ENCODE measurements at places on chromosomes 11 and 22.

DNA sequence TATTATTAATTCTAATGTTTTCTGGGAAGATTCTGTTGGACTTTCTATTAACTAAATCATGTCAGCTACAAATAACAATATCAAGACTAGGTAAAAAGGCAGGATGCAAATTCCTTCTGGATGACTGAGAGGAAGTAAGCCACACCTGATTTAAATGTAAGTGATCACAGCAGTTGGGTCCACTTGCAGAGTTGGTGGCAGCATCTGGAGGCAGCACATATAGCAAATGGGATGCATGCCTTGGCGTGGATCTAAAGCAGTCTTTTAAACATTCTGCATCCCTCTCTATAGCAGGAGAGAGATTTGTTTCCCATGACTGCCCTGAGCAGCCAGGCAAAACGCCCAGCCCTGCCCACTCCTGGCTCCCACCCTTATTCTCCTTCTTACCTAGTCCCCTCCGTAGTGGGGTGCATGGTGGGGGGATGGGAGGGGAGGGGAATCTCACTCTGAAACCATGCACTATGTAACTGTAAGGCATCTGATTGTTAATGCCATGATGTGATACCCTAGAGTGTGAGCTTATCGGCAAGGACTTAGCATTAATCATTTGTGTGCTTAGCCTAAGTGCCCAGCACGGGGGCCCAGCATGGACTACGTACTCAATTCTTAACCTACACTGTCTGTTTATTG is 130.3 kb downstream of the EFCAB6 start:
- no peak for DNase-seq

DNA sequence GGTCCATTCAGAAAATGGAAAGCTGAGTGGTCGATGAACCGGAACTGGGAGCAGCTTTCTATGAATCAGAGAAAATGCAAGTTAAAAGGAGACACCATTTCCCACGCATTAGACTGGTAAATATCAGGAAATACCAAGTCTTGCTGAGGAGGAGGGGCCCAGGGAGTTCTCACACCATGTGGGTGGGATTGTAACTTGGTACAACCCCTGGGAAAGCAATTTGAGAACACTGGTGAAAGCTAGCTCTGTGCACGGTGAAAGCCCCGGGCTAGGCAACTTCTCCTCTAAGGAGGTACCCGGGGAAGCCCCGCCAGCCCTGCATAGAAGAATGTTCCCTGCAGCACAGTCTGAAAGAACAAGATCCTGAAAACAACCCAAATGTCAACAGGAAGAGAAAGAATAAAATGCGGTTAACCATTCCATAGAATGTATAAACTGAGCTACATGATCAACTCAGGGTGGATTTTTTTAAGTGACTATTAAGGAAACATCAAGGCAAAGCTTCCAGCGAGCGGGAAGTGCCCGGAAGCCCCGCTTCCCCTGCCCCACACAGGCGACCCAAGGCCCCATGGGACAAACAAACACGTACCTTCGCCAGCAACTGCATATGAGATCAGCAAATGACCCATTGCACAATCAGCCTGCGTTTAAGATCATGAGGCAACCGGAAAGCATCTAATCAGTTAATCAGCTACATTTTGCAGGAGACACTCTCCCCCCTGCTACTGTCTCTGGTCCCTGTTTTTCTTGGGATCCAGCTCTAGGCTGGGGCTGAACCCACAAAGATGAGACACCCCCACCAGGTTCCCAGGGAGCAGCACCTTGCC is 11.3 kb downstream of the SHANK2 start:
- peak; percentile 11 for DNase-seq

GRCh38 chr22:41987276-41987675 is 11.3 kb upstream of the WBP2NL start:
- no peak for DNase-seq

- DNase-seq, result peak; percentile 16
Observed at GRCh38 chr11:17735818-17736578, 1.4 kb downstream of the KCNC1 start.

DNA sequence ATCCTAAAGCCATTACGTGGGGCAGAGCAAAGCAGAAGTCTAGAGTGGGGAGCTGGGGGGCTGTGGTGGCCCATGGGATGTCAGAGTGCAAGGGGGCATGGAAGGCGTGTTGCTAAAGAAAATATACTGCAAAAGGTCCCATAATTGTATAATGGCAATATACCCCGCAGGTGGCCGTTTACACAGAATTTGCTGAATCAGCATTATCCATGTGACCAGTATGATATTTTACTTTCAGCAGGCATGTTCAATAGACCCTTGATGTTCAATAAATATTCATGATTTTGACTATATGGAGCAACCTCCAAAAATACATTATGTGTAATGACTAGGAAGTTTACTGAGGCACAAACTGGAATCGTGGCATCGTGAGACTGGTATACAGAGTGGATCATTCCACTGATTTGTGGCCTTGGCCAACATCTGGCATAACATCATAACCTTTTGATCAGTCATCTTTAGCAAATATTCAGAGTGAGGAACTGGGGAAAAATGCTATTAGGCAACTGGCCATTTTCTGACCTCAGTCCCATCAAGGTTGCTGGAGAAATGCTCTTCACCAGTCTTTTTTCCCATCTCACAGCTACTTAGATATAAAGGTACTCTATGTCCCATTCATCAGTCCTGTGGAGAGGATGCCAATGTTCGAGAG is 29.3 kb upstream of the PPP2R1B start:
- DNase-seq, result no peak

- peak; percentile 63 for DNase-seq
Observed at GRCh38 chr11:46896719-46897406, 21.5 kb downstream of the LRP4 start.

DNA sequence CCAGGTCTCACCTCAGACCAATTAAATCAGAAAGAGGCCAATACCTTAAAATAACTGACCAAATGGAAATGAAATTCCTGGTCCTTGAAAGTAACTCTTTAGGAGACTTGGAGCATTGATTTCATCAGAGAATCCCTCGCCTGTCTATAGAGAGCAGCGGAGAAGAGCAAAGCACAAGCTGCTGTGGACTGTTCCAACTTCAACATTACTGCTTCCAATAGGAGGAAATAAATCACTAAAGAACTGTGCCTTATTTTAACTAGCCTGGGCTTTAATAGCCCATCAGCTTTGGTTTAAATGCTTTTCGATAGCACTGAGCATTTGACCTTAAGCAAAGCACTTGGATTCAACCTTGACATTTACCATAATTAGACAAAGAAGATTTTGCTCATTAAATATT is 32.0 kb upstream of the FJX1 start:
- DNase-seq, result no peak

DNA sequence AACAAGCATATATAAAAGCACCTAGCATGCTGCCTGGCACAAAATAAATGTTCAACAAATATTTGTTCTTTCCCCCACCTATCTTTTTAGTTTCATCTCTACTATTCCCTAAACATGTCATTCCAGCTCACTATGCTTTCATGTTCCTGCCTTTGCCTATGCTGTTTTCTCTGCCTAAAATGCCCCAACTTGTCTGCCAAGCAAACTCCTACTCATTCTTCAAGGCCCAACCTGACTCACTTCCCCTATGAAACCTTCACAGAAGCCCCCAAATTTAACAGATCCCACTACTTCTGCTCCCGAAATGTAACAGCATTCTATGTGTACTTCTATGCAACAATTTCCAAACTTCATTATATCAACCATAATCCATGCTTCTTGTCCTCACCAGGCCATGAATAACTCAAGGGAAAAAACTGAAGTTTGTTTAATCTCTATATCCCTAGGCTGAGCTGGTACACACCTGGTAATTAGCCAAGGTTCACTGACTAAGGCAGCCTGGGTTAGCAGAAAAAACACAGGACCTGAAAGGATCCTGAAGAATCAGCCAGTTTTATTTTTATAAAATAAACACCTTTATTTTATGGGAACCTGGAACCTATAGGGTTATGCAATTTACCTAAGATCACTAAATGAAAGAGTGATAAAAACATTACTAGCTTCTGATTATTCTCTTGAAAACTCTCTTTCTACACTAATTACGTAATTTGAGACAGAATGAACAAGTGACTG is 72.2 kb downstream of the PAK1 start:
- DNase-seq, result no peak

GRCh38 chr11:45523760-45524159 is 141.7 kb downstream of the CHST1 start:
- no peak for DNase-seq

GRCh38 chr22:25898707-25899365 is 156.8 kb downstream of the MYO18B start:
- peak; percentile 1 for DNase-seq

DNA sequence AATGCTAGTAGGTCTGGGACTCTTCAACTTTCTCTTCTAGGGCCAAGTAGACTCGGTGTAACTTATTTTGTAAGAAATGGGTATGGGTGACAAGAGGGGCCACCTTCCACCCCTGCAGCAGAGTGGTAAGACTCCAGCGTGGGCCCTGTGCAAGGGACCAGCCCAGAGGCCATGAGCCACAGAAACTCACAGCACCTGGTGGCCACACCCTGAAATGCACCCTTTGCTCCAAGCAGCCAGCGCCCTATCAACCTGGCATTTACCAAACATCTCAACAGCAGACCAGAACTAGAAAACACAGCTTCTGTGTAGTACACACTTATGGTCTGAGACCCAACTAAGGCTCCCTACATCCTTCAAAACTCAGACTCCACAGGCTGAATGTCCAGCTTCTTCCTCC is 5.7 kb downstream of the CDCA5 start:
- DNase-seq, result peak; percentile 86

GRCh38 chr11:131987703-131988102 is 617.3 kb downstream of the NTM start:
- DNase-seq, result no peak

DNA sequence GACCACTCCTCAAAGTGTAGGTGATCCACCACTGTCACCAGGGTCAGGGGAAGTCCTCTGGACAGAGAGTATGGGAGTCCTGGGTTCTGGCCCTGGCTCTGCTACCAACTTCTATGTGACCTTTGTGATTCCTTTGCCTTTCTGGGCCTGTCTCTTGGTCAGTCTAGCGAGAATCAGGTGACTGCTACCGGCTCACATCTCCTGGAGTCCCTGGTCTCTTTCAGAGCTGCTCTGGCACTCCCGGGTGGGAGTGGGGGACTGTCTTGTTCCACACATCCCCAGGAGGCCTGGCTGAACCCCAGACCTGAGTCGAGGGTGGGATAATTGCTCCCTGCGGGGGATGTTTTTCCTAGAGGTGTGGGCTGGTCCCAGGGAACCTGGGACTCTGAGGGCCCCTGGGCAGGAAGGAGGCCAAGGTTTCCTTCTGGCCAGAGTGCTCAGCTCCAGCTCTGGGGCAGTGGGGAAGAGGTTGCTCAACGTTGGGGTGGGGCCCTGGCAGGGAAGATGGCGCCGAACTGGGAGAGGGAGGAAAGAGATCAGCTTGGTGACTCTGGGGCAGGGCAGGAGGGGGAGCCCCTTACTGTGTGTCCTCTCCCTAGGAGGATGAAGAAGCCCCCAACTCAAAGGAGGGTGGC is 2.1 kb downstream of the SOX10 start:
- DNase-seq, result no peak

- no peak for DNase-seq
Observed at GRCh38 chr11:69227271-69227670, 66.7 kb upstream of the MYEOV start.

- no peak for DNase-seq
Observed at GRCh38 chr11:30431127-30431814, 108.4 kb downstream of the ARL14EP start.

- DNase-seq, result no peak
Observed at GRCh38 chr11:79054636-79055035, 386.2 kb downstream of the TENM4 start.

- peak; percentile 15 for DNase-seq
Observed at GRCh38 chr11:129945373-129945772, 50.0 kb upstream of the NFRKB start.

DNA sequence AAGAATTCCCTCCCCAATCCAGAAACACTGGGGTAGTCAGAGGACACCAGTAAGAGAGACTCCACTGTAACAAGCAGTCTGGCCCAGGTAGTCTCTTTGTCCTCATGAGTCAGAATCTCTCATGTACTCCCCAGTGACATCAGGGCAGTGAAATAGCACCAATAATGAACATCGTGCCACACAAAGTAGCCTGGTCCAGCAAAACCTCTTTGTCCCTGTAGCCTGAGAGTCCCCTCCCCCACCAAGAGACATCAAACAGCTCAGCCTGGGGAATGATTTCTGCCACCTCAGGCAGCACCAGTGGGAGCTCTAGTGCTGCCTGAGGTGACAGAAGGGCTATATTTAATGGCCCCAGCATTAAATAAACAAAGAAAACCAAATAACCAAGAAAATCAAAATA is 88.1 kb downstream of the SBF2 start:
- no peak for DNase-seq

DNA sequence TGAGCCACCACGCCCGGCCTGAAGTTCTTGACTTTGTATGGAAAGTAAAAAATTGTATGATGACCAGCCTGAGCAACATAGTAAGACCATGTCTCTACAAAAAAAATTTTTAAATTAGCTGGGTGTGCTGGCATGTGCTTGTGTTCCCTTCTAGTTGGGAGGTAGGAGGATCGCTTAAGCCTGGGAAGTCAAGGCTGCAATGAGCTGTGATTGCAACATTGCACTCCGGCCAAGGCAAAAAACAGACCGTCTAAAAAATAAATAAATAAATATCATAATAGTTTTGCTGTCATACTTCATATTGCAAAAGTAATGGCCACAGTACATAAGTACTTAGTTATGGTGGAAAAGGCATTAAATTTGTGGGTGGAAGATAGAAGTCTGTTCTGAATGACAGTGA is 3.4 kb downstream of the AGBL2 start:
- DNase-seq, result no peak

DNA sequence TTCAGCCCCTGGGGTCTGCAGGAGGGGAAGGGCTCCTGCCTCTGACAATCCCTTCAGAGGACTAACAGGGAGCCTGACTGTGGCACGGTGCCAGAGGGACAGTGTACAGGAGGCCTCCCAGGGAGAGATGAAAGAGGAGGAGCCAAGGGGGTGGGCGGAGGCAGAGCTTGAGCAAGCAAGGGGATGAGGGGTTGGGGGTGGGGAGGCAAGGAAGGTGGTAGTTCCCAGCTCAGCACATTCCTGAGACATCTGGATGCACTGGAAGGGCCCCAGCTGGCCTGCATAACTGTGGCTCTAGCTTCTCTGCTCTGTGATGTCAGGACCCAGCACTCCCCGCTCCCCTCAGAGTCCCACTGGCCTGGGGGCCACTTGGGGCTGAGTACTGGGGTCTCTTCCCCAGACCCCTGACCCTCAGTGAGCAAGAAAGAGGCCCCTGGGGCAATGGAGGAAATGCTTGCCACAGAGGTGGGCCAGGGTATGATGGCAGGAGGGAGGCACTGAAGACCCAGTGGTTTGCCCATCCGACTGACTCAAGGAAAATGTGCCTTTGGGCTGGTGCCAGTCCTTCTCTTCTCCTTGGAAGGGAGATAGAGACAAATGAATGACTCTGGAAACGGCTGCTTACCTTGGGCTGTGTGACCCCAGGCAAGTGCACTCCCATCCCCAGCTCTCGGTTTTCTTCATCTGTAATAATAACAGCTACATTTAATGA is 13.3 kb downstream of the CREB3L1 start:
- no peak for DNase-seq
